Heart right ventricle (tissue), 16 donors: ENCODE measurements at places on chromosomes 1 and 21. TPM values are rescaled to one million over a fixed set of nuclear protein-coding genes. Genes with fewer than 3 reads are reported as not detected.

- no peak for DNase-seq
Observed at GRCh38 chr1:201329286-201329685, 46.0 kb downstream of the PKP1 start.

GRCh38 chr21:39502631-39503030 is 50.9 kb downstream of the SH3BGR start:
- no peak for DNase-seq

DNA sequence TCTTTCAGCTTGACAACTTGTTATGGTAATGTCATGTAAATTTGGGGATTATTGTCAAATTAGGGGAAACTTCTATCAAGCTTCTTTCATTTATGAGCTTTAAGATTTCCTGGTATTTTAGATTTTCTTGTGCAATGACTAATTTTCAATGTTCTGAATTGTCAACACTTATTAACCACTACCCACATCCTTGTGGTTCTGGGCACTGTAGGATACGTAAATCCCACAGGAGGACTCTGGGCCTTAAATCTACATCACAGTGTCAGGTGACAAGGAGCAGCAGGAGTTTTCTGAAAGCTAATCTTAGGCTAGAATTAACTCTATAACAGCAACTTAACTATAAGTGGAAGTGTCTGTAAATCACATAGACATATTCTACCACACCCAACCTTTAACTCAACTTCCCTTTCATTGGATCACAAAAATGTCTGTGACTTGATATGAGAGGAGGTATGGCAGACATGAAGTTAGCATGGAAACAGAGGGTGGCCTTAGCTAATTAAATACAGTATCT is 397.7 kb downstream of the HLX start:
- DNase-seq = no peak

DNA sequence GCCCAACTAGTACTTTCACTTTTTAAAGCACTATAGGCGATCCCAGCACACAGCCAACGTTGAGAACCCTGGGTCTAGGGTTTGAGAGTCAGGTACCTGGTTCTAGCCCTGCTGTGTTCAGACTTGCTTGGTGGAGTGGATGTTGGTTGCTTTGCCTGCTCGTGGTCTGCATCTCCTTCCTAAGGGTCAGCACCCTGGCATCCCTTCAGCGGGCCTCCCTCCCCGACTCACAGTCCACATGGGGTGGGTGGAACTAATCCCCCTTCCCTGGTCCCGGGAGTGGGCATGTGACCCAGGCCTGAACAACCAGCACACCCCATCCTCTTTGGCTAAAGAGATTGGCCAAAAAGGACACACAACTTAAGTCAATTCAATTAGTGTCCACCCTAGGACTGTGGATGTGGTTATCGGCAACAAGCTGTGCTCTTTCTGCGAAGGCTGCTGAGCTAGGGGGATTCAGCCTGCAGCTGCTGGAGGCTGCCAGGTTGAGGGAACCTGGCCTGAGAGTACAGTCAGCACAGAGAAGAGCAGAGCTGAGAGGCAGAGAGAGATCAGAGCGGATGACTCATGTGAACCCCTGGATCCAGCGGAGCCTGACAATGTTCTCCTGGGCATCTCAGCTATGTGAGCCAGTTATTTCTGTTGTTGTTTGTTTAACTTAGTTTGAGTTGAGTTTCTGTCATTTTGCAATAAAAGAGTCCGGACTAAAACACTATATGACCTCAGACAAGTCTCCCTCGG is 138.9 kb downstream of the ACTL8 start:
- DNase-seq = no peak

Gene LHX4
- not detected for total RNA-seq

DNA sequence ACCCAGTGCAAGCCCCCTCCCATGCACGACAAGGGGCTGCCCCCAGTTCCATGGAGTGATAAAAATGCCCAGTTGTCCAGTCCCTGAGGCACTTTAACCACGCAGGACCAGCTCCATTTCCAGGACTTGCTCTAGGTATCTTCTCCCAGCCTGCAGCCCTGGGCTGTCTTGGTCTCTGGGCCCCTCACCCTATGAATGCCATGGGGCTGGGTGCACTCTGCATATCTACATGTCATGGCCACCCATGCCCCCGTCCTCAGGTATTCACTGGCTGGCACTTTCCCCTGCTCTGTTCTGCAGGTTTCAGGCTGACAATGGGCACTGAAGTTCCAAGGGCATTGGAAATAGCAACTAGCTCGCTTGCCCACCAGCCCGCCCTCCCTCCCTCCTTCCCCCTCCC is 19.6 kb upstream of the C1orf174 start:
- DNase-seq = no peak

- DNase-seq = no peak
Observed at GRCh38 chr1:203428981-203429599, 46.5 kb upstream of the PRELP start.

DNA sequence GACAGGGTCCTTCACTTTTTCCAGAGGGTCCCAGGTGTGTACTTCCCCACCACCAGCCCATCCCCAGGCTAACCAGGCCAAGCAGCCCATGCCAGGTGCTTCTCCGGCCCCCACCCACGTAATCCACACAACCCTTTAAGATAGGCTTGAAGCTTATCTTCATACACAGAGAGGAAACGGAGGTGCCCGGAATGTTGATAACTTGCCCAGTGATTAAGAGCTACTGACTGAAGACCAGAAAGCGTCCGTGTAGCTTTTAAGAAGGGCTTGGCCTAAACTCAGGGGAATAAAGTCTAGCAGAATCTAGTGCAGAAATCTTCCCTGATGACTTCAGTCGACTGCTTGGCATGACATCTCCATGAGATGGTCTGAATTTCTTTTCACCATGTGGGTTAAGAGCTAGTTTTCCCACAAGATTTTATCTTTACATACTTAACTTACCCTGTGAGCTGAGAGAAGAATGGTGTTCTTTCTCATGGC is 138.7 kb downstream of the GALNT2 start:
- no peak for DNase-seq

DNA sequence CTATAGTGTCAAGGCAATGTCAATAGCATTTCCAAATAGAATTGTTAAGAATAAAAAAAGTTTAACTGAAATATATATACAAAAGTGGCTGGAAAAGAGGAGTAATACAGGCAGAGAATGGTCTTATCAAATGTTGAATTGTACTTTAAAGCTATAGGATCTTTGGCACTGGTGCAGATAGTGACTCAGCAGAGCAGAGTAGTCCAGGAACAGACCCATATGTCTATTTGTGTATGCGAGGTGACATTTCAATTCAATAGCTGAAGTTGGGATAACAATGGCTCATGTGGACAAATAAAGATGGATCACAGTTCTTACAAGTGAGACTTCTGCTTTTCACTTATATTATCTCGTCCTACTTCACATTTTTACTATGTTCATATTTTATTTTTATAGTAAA is 543.0 kb upstream of the B3GALT2 start:
- no peak for DNase-seq

Gene RGS13
- total RNA-seq = not detected

Gene SRRM1
- 79.4 TPM for total RNA-seq

- peak; percentile 13 for DNase-seq
Observed at GRCh38 chr1:152141971-152142584, 16.9 kb downstream of the RPTN start.

DNA sequence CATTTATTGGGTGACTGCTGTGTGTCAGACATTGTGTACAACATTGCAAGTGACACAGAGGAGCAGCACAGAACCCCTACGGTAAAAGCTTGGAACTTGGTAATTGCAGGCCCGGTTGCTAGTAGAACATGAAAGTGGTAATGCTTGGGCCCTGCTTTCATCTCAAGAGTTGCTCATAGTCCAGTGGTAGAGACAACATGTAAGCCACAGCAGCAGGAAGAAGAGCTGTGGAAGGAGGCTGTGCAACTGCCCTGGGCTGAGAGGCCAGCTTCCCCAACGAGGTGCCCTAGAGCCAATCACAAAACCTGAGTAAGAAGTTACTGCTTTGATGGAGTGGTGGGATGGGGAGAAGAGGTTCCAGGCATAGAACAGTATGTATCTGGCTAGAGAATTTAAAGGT is 18.4 kb downstream of the CNIH4 start:
- DNase-seq = no peak

Gene AMY1A
- not detected for total RNA-seq

GRCh38 chr1:224302947-224303346 is 27.0 kb downstream of the NVL start:
- no peak for DNase-seq

Gene BEST4
- not detected for total RNA-seq

DNA sequence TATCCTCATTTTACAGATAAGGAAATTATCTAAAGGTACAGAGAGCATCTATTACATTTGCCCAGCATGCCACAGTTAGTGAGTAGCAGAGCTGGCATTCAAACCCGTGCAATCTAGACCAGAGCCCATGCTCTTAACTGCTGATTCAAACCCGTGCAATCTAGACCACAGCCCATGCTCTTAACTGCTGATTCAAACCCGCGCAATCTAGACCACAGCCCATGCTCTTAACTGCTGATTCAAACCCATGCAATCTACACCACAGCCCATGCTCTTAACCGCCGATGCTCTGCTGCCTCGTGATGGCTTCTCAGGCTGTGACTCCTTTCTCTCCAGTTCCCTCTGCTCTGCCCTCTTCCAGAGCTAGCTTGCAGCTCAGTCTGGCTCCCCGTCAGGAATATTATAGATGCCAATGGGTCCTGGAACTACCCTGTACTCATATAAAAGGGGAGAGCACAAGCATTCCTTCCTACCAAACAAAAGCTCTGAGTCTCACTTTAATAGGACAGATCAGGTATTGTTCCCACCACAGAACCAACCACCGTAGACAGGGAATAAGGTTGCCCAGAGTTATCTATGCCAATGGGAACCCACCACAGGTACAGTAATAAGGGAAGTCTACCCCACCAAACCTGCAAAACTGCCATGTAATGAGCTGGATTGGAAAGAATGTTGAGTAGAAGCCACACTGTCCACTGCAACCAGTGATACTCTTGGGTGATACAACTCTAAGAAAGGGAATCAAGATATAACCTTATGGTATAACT is 78.4 kb downstream of the SMYD3 start:
- DNase-seq = no peak

DNA sequence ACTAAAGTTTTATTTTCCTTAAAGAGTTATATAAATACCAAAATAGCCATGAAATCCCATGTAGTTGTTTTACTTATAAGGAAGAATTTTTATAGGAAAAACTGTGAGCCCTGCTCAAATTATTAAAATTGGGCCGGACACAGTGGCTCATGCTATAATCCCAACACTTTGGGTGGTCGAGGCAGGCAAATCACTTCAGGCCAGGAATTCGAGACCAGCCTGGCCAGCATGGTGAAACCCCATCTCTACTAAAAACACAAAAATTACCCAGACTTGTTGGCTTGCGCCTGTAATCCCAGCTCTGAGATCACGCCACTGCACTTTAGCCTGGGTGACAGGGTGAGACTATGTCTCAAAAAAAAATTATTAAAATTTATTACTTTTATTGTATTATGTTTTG is 149.3 kb downstream of the MRPL39 start:
- DNase-seq = no peak

GRCh38 chr1:235069577-235070563 is 58.8 kb downstream of the TOMM20 start:
- peak; percentile 74 for DNase-seq

Gene FCRL1
- total RNA-seq = not detected

DNA sequence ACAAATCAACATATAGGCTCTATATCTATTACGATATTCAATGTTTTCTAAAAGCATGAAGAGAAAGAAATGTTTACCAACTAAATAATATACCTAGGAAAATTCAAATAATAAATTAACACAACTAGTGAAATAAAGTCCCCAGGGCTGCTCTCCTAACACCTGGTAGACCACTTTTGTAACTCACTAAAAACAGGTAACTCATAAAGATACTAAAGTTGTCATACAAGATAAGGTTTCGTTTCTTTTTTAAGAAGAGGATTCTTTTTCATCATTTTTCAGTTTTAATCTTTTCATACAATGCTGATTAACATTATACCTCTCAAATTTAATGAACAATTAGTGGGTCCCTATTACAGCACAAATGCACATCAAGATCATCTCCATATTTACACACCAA is 99.0 kb downstream of the ZZZ3 start:
- no peak for DNase-seq

GRCh38 chr1:40273547-40274166 is 15.6 kb downstream of the ZMPSTE24 start:
- no peak for DNase-seq

Gene PYGO2
- total RNA-seq = 14.2 TPM

DNA sequence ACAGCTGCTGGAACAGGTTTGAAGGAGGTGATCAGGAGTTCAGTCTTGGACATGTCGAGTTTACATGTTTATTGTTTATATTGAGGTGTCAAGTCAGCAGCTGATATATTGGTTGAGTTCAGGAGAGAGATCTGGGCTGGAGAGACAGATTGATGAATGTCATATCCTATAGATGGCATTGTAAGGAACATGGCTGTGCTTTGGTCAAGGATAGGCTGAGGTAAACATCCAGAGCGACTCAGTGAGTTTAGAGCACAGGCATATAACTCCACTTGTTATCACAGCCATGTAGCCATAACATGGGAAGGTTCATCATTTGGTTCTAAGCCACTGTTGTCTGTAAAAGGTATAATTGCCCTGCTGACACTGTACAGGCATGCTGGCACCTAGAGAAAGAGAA is 5.5 kb upstream of the MYOCOS start:
- DNase-seq = no peak

DNA sequence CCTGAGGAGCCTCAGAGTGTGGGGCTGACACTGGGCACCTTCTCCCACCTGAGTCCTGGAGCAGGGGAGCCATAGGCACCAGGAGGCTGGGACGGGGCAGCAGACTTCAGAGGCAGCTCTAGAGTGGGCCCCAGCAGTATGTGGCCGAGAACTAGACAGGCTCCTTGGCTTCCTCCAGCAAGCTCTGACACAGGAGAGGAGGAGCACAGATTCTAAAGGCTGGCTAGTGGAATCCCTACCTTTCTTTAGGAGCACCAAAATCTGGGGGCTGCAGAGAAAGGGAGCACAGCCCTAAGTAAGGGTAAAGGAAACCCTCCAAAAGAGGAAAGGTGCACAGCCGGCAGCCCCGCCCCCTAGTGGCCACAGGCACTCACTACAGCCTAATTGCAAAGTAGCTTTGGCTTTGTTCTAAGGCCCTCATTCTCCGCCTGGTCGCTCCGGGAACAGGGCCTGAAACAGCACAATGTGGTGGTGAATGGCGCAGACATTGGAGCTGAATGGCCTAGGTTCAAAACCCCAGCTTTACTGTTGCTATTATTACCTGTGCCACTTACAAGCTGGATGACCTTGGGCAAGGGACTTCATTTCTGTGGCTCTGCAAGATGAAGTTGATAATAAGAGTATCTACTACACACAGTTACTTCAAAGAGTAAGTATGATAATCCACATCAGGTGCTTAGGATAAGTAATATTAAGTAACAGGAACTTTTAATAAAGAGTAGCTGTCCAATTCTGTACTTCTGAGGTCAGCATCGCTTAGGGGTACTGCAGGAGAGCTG is 8.8 kb upstream of the GUCA2A start:
- DNase-seq = peak; percentile 60

GRCh38 chr1:216670118-216670883 is 52.9 kb downstream of the ESRRG start:
- DNase-seq = no peak

- DNase-seq = no peak
Observed at GRCh38 chr1:151975311-151976014, 18.2 kb downstream of the S100A10 start.
